ENCODE measurements at places on chromosomes 3 and 15.

DNA sequence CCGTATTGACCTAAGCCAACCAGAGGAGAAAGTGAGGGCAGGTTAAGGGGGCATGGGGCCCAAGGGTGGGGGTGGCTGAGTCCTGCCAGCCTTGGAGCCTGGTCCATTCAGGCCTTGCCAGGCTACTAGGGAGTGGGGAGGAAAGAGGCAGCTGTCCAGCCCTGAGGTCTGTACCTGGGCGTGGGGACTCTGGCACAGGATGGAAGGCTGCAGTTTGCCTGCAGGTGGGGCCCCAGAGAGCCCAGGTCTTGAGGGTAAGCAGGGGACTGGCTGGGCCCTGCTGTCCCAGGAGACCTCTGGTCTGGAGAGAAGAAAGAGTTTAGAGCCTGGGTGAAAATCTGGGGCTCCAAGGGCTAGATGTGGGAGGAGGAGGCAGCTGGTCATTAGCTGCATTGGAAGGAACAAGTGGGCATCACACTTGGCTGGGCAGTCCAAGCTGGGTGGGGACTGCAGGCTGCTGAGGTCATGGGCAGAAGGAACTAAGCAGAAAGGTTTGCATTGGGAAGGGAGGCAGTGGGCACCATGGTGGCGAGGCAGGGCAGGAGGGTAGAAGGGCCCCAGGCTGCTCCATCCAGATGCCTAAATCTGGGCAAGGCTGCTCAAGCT is 108.4 kb downstream of the OXNAD1 start:
- DNase-seq: no peak

GRCh38 chr3:46089237-46090011 is 62.1 kb upstream of the XCR1 start:
- DNase-seq: no peak

DNA sequence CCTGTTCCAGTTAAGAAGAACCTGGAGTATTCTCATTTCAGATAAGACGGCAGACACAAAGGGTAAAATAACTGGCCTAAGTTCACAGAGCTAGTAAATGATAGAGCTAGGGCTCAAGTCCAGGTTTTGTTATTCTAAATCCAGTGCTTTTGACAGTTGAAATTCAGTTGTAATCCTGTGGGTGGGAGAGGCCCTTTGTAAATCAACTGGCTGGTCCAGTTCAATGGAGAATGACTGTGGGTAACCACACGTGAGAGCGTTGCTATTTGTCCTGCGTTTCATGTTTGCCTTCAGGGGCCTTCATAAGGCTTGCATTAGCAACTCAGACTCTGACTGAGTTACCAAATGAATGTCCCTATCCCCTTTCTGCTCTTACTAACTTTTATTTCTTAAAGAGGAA is 24.2 kb upstream of the CD96 start:
- DNase-seq: no peak

DNA sequence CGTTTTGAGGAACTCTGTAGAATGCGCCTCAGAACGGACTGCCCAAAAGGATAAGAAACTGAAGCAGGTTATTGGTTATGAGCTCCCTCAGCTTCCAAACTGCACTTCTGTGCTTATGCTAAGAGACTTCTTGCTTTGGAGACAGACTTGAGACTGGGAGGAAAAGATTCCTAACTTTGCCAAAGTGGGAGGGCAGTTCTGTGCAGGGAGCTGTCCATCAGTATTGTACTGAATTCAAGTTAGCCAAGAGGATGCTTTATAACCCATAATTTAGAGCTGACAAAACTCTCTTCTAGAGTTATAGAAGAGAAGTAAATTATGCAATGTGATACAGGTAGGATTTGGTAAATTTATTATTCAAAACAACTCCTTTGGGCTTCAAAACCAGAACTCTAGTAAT is 519.8 kb upstream of the GBE1 start:
- DNase-seq: no peak

DNA sequence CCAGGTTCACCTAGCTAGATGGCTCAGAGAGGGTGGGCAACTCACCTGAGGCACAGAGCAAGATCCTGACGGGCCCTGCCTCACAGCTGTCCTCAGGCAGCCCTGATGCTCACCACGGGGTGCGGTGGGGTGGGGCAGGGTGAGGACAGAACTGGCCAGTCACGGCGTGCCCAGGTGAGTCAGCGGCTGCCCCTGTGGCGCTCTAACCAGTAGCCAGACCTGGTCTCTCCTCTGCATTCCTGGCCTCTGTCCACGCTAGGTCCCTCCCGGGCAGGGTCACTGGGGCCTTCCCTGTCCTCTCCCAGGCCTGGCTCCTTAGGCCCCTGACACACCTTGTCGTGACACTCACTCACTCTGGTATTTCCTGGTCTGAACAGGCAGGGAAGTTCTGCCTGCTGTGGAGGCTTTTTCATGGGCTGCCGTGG is 901 bp downstream of the ALS2CL start:
- no peak for DNase-seq

- DNase-seq: no peak
These were observed 375.3 kb downstream of the OCA2 start for GRCh38 chr15:27723821-27724220.

DNA sequence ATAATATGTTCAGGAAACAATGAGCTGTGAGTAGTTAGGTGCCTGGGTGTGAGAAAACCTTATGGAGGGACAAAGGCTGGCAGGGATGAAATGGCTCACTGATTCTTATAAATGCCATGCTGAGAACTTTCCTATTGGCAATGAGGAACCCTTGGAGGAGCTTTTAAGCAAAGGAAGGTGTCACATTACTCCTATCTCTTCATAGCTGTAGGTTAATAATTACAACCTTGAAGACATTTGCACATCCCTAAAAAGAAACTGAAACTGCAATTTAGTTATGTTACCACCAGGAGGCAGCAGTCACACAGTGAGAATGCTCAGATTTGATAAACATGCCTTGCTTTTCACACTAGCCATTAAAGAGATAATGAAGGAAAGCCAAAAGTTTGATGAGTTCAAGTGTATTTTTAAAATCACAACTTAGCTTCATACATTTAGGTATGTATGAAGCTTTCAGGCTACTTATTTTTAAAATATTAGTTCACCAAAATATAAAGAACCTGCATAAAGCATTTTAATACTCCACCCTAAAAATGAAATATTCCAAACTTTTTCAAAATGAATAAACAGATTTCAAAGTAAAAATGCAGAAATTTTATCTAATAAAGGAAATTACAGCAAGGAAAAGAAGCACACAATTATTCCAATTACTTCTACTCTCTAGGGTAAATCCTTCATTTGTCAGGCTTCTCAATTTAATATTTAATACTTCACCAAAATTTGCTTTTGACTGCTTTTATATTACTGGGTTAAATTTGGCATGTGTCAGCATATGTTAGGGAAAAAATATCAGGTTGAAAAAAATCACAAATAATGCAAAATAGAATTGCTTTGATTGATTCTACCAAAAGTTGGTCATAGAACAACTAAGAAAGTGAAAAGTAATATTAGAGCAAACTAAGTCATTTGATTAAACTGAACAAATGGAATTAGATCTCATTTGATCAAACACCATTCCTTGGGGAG is 136.9 kb upstream of the SLC2A2 start:
- DNase-seq: no peak

GRCh38 chr3:72559385-72559784 is 288.9 kb downstream of the SHQ1 start:
- DNase-seq: no peak

DNA sequence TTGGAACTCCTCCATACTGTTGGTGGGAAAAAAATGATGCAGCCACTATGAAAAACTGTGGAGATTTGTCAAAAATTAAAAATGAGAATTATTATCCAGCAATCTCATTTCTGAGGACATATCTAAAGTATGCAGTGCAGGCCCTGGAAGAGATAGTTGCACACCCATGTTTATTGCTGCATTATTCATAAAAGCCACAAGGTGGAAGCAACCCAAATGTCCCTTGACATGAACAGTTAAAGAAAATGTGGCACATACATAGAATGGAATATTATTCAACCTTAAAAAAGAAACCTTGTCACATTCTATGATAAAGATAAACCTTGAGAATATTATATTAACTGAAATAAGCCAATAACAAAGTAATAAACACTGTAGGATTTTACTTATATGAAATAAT is 80.9 kb upstream of the ARHGEF26 start:
- no peak for DNase-seq

GRCh38 chr15:70851889-70852288 is 2.1 kb downstream of the LARP6 start:
- no peak for DNase-seq

- no peak for DNase-seq
These were observed 374.6 kb upstream of the CFAP20DC start for GRCh38 chr3:59424268-59425010.

DNA sequence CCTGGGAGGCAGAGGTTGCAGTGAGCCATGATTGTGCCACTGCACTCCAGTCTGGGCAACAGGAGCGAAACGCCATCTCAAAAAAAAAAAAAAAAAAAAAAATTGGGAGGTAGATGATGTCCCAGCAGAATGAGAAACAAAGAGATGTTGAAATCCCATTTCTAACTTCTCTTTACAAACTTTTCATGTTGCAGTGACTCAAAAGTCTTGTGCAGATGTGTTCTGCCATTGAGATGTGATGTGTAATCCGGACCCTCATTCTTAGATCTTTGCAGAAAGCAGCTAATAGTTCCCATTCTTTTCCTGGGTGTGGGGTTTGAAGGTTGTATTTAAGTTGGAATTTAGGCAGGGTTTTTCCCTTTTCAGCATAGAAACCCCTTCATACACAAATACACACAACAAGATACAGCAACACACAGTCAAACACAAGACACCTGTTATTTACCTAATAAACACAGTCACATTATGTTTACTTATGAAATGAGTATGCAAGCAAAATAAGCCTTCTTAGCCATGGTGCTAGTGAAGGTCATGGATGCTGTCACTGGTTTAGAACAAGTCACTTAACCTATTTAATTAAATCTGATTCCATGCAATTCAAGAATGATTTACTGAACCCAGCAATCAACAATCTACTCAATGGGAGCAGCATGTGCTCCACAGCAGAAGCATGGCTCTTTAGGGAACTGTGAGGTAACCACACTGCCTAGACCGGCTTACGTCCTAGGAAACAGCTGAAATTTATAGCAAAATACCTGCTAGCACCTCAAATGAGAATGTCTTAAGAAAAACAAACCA is 14.9 kb downstream of the SIAH2 start:
- DNase-seq: no peak

DNA sequence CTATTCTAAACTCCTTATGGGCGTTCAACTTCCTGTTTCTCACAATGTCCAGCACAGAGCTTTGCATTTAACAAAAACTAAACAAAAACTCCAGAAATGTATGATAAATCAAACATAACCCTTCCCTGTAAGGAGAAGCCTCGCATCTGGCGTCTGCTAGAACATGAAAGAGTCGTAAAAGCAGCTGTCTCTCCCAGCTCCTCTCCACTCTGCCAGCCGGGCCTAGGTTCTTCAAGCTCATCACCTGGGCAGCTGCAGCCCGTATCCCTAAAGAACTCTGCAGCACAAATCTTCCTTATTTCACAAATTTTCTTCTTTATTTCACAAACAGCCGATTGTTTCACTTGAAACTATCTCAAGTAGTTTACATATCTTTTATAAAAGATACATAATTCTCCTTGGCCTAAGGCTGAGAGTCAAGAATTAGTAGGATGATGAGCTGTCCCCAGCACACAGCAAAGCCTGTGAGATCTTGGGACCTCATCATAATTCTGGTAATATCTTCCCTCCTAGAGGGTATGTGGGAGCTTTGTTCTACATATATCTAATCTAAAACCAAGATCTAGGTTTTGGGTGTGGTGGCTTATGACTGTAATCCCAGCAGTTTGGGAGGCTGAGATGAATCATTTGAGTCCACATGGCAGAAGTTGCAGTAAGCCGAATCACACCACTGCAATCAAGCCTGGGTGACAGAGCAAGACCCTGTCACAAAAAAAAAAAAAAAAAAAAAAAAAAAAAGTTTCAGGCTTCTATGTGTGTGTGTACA is 35.3 kb downstream of the ANXA2 start:
- DNase-seq: no peak

DNA sequence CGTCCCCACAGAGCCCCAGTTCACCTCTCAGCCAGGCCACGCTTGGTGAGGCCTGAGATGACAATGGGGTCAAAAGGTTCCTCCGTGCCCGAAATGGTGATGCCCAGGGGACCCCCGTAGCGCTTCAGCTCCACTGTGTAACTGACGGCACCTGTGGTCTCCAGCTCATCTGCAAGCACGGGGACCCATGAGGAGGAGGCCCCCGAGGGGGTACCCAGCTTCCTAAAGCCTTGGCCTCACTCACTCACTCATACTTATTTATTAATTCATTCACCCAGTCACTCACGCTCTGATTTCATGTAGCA is 30.4 kb downstream of the GRIP2 start:
- no peak for DNase-seq

GRCh38 chr3:124697302-124697701 is 33.0 kb upstream of the UMPS start:
- no peak for DNase-seq

DNA sequence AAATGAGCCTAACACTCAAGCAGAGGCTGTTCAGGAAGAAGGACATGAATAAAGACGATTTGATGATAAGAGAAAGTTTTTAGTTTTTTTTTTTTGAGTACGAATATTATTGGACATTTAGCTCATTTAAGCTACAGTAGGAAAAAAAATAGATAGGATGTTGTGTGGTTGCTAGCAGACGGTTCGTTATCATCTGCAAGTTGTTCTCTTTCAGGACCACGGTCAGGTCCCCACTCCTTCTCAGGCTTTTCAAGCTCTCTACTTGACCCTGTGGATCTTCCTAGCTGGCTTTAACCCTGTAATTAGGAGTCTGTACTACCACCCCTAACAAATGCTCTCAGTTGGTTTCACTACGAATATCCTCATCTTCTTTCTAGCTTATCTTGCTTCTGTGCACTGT is 1.1 kb downstream of the KCNH8 start:
- DNase-seq: no peak

DNA sequence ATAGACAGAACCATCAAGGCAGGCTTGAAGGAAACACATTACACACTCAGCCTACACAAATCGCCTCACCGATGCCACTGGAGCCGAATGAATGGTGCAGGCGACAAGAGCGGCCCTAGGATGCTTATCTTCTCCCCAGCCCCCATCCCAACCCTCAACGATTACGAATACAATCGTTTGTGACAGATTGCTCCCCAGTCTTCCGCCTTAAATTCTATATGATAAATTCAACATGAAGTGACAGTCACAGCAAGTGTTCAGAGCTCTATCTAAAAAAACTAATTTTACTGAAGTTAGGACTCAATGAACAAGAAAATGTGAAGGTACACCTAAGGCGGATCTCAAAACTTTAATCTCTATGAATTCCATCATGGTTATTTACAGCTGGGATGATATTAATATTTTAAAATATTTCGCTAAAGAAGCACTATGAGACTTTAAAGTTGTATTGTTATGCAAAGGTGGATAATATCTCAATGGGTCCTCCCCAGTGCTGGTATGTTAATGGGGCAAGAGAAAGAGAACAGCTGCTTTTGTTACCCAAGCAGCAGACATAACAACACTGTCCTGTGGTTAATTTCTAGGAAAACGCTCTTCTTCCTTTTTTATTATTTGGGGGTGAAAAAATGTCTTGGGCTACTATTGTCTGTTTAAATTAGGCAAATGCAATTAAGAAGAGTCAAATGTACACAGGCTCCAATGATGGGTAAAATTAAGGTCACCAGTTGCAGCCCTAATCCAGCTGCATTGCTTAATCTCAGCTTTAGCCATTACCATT is 147.6 kb upstream of the NR2F2 start:
- no peak for DNase-seq
